ENCODE measurements at places on chromosomes 4 and X.
A peak's percentile ranks its signal among the peaks of the same experiment; 100 is the strongest.

GRCh38 chrX:137101273-137101990, 67.6 kb upstream of the GPR101 start:
- DNase-seq = no peak

GRCh38 chr4:66475596-66475995, 805.3 kb upstream of the EPHA5 start:
- no peak for DNase-seq

DNA sequence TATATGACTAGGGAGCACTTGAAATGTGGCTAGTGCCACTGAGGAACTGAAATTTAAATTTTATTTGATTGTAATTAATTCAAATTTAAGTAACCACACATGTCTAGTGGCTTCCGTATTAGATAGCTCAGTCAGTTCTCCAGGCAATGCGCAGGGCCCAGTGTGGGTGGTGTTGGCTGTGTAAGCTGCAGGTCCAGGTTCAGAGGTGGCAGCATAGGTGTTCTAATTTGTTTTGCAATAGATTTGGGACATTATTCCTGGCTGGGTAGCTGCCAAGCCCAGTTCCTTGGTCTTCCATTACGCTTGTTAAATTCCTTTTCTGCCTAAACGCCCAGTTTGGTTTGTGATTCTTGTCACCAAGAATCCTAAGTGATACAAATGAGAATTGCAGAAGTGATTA, 79.5 kb downstream of the FAM184B start:
- no peak for DNase-seq

DNA sequence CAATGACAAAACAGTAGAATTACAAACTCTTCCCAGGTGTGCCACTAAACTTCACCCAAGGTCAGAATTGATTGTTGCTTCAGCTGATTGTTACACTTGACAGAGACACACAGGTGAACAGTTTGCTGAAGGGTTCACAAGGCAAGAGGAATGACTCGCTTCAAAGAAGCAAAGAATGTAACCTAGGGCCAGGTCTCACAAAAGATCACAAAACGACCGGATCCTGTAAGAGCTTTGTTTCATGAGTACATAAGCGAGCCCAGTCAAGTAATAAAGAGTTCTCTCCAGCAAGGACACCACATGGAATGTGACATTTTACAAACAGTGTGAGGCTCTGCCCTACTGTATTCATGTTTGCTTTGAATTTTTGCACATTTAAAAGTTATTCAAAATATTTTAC, 9.1 kb downstream of the LNX1 start:
- no peak for DNase-seq

DNA sequence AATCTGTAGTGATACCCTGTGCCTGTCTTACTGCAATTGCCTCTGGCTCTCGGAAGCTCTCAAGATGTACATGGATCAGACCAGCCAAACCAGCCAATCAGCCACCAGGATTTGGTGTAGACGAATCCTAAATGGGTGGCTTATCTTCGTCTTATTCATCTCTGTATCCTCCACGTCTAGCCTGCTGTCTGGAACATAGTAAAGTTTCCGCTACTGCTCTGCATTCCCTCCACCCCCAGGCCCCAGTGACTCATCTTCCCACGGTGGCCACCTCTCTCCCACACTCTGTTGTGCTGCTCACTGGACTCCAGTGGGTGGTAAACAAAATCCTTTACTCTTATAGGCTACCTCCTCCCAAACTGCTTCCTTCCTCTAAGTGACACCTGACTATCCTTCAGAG, 37.8 kb downstream of the SEPTIN6 start:
- peak; percentile 43 for DNase-seq

DNA sequence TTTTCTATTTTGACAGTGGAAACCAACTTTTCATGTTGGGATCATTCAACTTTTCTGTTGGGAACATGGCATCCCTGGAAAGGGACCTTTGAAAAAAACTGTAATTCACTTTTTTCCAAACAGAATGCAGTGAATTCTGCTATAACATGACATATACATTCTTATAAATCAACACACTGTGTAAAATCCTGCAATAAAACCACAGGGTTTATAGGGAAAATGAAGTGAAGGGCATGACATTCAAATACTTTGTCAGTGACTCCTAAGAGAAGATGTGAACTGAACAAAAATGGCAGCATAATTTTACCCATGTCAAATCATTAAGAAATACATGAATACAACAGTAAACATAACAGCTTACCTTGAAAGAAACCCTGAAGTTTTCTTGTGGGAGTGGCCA, 264.5 kb upstream of the ANKRD50 start:
- no peak for DNase-seq

DNA sequence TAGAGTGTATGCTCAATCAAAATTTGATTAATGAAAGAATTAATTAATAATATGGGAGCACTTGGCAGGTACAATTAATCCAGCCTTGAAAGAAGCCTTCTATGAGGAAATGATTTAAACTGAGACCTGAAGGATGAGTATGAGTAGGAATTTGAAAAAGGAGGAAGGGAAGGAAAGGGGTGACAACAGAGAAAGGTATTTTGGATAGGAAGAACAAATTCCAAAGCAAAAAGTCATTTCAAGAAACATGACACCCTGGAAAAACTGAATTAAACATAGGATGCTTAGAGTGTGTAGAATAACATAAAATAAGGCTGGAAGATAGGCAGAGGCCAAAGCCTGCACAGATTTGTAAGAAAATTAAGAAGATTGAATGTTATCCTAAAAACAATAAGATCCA, 29.6 kb downstream of the PHOX2B start:
- DNase-seq = no peak

DNA sequence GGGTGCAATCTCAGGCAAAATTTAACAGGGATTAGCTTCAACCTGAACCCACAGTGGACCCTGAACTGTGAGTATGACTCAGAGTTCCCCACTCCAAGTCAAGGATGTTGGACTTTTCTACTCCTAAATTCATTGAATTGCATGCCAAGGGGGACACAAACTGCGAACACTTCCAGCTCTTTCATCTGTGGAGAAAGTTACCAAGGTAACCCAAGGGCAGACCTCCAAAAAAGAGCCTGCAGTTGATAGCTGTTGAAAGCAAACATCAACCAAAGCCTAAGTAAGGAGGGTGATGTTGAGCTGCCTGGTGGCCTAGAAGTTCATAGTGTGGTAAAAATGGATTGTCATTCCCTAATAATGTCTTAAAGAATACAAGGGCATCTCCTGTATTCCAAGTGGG, 1242.9 kb downstream of the C4orf33 start:
- DNase-seq = no peak

GRCh38 chr4:74658116-74658515, 136.2 kb downstream of the BTC start:
- no peak for DNase-seq

DNA sequence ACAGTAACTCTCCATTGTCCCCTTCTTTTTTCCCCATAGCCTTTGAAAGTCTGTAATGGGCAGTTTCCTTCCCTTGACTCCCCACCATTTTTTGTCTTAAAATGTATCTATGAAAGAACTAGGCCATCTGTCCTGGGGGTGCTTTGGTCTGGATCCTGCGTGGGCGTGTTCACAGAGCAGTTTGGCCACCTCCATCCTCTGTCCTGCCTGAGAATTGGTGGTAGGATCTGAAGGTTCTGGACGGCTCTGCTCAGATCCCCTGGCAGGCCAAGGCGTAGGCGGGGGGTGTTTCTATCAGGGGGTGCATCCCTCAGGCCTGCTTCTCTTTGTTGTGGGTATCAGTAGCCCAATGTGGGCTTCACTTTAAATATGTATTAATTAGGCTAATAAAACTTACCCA, 107.1 kb downstream of the FAM193A start:
- no peak for DNase-seq

GRCh38 chr4:160835789-160836188, 1328.0 kb downstream of the FSTL5 start:
- no peak for DNase-seq

GRCh38 chr4:26936284-26937065, 75.8 kb downstream of the STIM2 start:
- DNase-seq = no peak

DNA sequence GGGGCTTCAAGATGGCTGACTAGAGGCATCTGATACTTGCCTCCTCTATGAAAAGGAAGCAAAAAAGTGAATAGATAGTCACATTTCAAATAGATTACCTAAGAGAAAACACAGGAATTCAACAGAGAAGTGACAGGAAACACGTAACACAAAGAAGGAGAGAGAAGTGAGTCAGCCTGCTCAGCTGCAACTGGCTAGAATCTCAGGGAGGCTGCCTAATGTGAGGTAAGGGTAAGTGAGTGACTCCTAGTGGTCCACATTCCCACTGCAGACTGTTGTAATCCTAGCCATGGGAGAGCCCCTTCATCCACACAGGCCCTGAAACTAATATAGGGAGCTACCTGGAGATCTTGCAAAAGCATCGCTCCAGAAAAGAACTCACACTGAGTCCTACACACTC, 179.2 kb downstream of the SLC7A11 start:
- peak; percentile 67 for DNase-seq

DNA sequence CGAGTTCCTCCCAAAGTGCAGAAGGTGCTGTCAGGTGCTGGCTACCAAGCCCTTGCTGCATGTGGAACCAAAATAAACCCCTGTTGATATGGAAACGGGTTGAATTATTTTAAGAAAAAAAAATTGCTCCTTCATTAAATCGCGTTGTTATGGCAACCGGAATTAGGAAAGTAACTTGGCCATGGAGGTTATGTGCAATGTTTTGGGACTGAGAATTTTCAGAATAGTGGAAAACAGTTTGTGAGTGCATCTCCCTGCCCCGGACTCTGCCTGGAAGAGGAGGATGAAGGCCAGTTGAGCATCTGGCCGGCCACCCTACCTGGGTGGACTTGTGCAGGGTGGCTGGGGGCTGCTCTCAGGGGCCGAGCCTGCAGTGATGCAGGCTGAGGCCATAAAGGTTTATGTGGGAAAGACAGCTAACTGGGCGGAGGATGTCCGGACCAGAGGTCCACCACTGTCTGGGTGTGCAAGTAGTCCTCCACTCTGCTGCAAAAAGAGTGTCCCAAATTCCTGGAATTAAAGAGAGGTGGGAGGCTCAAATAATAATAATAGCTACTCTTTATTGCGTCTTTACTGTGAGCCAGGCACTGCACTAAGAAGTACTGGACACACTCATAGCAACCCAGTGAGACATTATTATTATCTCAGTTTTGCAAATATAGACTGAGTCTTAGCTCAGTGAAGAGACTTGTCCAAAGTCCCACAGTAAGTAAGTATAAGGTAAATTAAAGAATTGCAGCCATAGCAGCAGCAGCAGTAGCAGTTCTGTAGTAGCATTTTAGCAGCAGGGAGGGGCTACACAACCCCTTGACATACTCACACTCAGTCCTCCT, 20.6 kb downstream of the RTL5 start:
- DNase-seq = no peak

DNA sequence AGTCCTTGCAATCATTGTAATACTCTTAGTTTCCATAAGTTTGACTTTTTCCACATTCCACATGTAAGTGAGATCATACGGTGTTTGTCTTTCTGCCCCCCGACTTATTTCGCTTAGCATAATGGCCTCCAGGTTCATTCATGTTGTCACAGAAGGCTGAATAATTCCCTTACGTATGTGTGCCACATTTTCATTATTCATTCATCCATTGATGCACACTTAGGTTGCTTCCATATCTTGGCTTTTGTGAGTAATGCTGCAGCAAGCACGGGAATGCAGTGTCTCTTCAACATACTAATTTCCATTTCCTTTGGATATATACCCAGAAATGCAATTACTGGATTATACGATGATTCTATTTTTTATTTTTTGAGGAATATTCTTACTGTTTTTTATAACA, 22.0 kb upstream of the VEGFC start:
- DNase-seq = no peak

DNA sequence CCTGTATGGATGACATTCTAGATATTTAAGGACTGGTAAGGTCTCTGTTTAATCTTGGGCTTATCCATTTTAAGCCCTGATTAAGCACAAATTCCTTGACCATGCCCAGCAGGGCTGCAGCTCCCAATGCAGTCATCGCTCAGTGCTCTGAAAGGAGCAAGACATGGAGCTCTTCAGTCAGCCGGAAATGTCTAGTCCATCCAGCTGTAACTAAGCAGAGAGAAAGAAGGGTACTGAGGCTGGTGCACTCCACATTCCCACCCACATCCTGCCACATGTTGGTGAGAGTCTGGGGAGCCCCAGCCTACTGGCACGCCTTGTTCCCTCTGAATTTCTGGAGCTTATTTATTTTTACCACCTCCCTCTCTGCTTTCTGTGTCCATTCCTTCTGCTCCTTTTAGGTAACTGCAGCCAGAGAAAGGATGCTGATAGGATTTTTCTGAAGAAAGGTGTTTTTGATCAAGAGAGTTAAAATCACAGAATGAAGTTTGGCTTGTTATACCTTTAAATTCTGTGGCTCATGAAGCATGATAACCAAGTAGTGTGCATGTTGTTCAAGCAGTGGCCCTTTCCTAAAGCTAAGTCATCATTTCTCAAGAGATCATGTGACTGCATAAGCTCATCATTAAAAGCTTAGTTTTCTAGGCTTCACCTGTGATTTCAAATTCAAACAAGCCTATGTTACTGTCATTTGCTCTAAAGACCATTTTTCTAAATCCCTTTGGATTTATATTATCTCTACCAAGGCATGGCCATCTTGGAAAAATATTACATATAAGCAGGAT, 74.0 kb downstream of the GALNT7 start:
- DNase-seq = no peak

DNA sequence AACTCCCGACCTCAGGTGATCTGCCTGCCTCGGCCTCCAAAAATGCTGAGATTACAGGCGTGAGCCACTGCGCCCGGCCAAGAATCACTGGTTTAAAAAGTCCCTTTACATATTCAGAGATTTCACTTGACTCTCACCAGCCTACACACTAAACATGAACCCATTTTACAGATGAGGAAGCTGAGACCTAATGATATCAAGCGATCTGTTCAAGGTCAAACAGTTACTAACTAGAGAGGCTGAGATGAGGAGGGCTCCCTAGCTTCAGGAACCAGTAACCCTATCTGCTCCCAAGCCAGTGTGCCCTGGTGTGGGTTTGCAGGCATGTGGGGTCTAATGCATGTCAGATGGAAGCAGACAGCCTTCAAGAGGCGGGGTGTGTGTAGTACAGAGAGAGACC, 59.6 kb upstream of the AFAP1 start:
- DNase-seq = no peak

DNA sequence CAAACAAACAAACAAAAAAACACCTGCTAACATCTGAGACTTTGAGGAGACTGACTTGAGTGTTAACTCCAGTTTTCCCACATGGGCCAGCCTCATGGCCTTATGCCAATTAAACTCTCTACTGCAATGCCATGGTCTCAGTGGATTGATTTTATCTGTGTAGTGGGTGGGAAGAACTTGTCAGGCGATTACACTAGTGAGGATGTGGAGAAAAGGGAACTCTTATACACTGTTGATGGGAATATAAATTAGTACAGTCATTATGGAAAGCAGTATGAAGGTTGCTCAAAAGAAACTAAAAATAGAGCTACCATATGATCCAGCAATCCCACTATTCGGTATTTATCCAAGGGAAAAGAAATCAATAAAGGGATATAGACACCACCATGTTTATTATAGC, 12.8 kb upstream of the XIAP start:
- no peak for DNase-seq

DNA sequence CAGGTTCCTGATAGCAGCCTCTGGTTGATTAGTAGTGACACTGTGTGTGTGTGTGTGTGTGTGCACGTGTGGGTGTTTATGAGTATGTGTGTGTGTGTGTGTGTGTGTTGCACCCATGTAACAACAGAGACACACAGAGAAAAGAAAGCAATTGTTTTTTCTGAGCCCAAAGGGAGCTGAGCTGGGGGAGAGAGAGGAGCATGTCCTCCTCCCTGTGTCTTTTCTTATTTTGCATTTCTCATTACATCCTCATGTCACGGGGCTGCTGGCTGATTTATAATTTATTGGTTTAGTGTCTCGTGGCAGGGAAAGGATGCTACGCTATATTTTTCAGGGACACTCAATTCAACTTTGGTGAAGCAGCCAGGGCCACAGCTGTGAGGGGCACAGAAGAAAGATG, 511.4 kb downstream of the BCOR start:
- no peak for DNase-seq

- DNase-seq = no peak
Measured at GRCh38 chrX:46268412-46268811, 276.8 kb downstream of the ZNF674 start.

Data from AG08396 (cell line).